ENCODE measurements at places on chromosomes 2 and 18.

DNA sequence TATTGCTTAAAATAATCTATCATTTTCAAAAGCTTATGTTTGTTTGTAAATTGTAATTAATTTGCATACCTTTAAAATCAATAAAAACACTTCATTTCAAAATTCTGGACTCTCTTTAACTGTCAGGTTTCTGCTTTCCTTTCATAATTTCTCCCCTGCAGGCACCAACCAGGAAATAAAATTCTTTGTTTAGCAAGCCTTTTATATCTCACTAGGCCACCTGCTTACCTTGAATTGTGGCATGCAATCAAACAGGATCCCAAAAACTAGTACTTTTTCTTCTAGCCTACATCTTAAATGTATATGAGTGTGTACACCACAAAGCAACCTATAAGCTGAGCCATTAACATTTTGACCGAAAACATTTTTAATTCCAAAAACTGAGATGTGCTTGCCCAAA lies 233.1 kb downstream of the NR4A2 start:
- no peak for DNase-seq

DNA sequence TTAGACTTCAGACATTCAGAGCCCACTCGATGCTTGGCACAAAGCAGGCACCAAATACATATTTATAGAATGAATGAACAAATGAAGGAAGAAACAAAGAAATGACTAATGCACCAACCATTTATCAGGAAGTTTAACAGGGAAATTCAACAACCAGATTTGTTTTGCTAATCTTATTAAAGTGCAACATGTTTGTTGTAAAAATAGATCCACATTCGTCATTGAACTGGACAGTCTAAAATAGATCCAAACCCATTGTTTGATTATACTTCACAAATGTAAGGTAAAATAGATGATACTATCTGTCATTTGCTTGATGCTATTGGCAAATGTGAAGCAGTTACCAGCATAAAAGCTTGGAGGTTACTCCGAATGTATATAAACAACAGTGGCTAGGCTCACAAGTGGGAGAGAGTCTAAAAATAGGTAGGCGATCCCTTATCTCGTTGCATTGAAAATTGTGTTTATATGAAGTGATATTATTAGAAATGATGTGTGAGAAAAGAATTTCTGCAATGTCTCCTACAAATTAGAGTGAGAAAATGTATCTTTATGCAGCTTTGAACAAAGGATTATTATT lies 246.2 kb downstream of the NEDD4L start:
- no peak for DNase-seq

- DNase-seq: no peak
Measured at GRCh38 chr2:157989227-157989626, 112.4 kb upstream of the UPP2 start.

- no peak for DNase-seq
Measured at GRCh38 chr2:10217489-10218435, 84.9 kb upstream of the HPCAL1 start.

DNA sequence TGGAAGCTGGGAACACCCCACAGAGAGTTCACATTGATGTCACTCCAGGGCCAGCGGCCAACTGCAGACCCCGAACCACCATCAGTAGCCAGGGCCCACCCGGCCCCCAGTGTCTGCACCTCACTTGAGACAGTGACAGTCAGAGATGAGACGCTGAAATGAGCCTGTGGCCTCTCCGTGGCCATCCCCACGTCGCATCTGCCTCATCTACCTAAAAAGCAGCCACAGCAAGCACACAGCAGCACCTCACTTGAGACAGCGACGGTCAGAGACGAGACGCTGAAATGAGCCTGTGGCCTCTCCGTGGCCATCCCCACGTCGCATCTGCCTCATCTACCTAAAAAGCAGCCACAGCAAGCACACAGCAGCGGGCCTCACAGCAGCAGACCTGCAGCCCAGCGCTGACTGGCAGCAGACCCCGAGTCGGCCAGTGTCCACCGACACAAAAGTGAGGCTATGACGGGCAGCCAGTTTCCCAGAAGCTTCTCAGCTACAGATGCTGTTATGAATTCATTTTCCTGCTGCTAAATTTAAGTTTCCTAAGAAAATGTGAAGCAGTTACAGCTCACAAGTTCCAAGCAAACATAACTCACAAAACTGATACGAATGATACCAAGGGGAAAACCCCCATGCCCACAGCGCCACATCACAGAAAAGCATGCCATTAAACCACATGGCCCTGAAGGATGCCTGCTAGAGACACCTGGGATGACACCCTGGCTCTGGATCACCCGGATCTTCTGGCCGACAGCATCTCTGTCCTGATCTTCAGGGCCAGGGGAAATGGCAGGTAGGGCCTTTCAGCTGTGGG lies 27.7 kb downstream of the SNORC start:
- DNase-seq: no peak

All from epithelial cell of proximal tubule (primary cell).